NCI-H1436 treated with DMSO at 0.1 percent for 48 hours (cell line): ENCODE measurements at places on chromosomes 16 and 17.
A peak's percentile ranks its signal among the peaks of the same experiment; 100 is the strongest.

- DNase-seq = no peak
Observed at GRCh38 chr17:30597776-30598288, 120.6 kb downstream of the GOSR1 start.

GRCh38 chr16:82761236-82761635 is 134.5 kb downstream of the CDH13 start:
- DNase-seq = no peak

DNA sequence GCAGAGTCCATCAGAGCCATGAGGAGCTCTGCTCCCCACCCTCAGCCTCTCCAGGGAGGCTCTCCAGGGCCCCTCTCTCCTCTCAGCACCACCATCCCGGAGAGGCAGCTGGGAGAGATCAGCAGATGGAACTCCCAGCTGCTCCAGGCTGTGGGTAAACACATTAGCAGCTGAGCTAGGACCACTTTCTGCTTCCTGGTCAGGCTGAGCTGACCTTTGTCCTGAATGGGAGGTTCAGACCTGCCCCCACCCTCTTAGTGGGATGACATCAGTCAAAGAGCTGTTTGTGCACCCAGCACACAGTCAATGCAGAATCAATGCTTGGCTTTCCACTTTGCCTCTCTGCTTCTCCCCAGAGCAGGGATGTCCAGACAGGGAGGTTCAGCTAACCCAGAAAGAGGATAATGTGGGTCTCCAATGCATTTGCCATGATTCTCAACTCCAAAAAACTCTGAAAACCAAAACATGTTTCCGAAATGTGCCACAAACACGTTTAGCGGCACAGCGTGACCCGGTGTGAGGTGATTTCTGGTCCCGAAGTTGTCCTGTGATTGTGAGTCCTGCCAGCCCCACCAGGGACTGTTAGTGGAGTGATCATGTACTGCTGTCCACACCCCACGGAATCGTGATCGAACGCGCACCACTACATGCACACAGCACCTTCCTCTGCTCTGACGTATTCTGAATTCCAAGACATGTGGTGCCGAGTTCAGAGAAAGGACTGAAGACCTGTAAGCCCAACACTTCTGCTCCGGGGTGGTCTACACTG is 6.7 kb downstream of the GPR142 start:
- DNase-seq = no peak

GRCh38 chr17:69853541-69854224 is 221.3 kb upstream of the KCNJ16 start:
- no peak for DNase-seq

DNA sequence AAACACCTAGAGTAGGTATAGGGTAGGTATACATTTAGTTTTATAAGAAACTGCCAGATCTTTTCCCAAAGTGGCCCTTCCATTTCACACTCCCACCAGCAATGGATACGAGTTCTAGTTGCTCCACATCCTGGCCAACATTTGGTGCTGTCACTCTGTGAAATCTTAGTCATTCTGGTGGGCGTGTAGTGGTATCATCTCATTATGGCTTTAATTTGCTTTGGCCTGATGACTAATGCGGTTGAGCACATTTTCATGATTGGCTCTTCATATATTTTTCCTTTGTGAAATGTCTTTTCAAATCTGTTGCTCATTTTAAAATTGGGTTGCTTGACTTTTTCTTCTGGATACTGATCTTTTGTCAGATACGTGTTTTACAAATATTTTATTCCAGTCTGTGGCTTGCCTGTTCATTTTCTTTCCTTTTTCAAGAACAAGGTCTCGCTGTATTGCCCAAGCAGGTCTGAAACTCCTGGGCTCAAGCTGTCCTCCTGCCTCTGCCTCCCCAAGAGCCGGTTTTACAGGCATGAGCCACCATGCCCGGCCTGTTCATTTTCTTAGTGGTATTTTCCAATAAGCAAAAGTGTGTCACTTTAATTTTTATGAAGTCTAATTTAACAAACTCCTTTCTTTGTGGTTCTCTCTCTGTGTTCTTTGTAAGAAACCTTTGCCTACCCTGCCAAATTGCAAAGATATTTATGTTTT is 192.4 kb downstream of the SEC14L1 start:
- no peak for DNase-seq

GRCh38 chr17:260031-260791 is 78.8 kb upstream of the DOC2B start:
- no peak for DNase-seq

- DNase-seq = no peak
Observed at GRCh38 chr17:61267847-61268246, 131.8 kb upstream of the TBX2 start.

GRCh38 chr17:38628441-38628840 is 22.7 kb upstream of the SRCIN1 start:
- DNase-seq = peak; percentile 53

DNA sequence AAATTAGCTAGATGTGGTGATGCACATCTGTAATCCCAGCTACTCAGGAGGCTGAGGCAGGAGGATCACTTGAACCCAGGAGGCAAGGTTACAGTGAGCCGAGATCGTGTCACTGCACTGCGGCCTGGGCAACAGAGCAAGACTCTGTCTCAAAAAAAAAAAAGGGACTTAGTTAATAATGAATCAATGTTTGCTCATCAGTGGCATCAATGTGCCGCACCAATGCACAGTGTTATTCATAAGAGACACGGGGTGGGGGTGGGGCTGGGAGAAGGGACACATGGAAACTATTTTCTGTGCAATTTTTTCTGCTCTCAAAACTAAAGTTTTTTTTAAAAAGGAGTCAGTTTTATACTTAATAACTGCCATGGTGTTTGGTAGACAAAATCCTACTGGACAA is 6.8 kb upstream of the ATP2C2 start:
- no peak for DNase-seq

- no peak for DNase-seq
Observed at GRCh38 chr16:81767987-81768592, 11.0 kb upstream of the PLCG2 start.

GRCh38 chr17:77145224-77145611 is 4.4 kb downstream of the SEC14L1 start:
- DNase-seq = no peak
